Stimulated activated CD4-positive, alpha-beta T cell treated with anti-CD3 and anti-CD28 coated beads, TNF-alpha, amount 100 ng/mL, for 48 hours (primary cell): ENCODE measurements at places on chromosomes 13 and 19.
A peak's percentile ranks its signal among the peaks of the same experiment; 100 is the strongest.

DNA sequence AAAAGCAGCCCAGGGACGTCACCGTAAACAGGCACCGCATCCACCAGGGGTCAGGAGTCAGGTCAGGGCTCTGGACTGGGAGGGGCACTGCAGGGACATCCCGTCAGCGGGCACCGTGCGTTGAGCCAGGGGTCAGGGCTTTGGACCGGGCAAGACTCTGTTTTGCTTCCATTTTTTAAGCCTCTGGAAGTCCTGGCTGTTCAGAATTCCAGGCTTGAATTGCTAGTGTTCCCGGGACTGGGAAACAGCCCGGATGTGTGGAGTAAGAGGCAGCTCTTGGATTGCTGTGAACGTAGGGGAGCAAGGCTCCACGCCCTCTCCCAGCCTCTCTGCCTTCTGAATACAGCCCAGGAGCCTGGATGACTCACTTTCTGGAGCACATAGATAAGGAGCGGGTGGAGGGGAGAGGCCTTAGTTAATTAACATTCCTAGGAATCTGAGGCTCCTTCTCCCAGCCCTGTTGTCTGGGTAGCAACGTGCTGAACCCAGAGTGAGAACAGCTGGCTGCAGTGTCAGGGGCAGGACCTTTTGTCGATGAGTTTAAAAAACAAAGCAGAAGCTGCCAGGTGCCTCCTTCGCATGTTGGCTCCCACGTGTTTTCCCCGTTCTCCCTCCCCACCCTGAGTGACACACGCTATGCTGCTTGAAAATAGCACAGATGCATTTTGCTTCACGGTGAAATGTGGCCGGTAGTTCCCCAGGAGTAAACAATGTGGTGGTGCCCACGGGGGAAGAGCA is 21.9 kb downstream of the ATP11A start:
- no peak for DNase-seq

DNA sequence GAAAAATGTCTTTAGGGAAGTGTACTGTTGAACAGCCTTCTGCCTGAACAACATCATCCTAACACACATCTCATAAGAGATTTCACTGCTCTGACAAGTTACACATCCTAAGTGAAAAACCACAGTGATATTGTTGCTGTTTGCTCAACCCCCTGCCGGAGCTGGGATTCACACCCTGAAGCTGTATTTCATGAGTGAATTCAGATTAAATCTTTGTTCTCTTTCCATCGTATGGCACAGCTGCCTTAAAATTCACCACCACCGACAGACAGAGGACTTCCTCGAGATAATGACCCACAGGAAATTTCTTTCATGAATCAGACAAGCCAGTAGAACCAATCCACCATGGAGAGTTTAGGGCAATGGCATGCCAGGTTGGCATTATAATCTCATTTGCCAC is 280.8 kb downstream of the DCT start:
- DNase-seq: no peak

DNA sequence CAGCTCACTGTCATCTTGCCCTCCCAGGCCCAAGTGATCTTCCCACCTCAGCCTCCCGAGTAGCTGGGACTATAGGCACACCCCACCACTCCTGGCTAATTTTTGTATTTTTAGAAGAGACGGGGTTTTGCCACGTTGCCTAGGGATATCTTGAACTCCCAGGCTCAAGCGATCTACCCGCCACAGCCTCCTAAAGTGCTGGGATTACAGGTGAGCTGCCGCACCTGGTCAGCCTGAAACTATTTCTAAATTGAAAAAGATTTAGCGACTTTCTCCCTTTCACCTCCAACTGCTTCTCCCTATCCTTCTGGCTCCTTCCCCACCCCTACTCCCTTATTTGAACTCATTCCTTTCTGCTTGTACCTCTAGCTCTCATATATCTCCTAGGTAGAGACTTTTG is 19.8 kb upstream of the NAA16 start:
- DNase-seq: no peak

GRCh38 chr19:38441657-38442348 is 8.3 kb downstream of the RYR1 start:
- DNase-seq: no peak

GRCh38 chr19:55624109-55625003 is at the start of gene ZNF784:
TSS of gene ZNF784 (minus strand) at chr19:55624566. CDS start at chr19:55624561, 5 bp downstream.
- peak; percentile 95 for DNase-seq

GRCh38 chr13:44017756-44018309 is 138.1 kb downstream of the LACC1 start:
- DNase-seq: no peak

DNA sequence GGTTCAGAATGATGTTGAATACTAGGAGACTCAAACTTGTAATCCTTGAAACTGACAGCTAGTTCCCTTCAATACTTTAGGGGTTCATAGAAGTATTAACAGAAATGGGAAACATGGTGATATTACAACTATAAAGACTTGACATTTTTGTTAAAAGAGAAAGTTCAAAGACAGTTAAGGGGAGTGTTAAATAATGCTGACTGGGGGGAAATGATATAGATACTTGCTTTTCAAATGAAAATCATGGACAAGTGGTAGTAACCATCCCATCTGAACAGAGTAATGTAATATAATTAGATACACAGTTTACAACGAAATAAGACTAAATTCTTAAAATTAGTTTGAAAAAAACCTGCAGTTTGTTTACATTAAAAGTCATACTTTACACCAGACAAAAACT is 6.6 kb upstream of the EEF1AKMT1 start:
- no peak for DNase-seq

GRCh38 chr19:1015782-1016646 is 4.9 kb downstream of the TMEM259 start:
- no peak for DNase-seq

- no peak for DNase-seq
Observed at GRCh38 chr13:47233734-47234133, 336.9 kb upstream of the HTR2A start.

- DNase-seq: no peak
Observed at GRCh38 chr13:30337061-30337610, 29.8 kb upstream of the KATNAL1 start.

DNA sequence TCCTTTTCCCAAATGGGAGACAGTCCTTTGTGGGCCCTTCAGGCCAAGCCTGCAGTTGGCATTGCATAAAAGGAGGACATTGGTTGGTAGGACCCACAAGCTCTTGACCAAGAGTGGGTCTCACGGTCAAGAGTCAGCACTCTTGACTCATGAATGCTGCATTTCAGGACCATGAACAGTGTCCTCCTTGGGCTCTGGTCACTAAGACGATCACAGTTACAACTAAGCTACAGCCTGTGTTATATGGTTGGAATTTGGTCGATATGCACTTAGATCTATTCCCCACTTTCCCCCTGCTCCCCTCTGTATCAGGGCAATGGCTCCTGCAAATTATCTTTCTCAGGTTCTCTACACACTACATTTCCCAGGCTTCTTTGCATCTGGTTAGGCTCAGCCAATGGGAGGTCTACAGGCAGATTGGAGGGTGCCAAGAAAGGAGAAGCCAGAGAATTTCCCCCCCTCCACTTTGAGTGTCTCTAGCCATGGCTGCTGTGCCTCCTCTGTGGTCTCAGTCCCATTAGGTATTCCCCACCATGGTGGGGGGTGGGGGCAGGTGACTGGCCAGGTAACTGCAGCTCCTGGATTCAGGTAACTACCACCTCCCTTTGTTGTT is 3.1 kb upstream of the OLFM2 start:
- no peak for DNase-seq
